ENCODE measurements at places on chromosomes 1 and 21.

- DNase-seq, result no peak
Observed at GRCh38 chr21:16572032-16572431, 842.2 kb downstream of the USP25 start.

GRCh38 chr1:1857096-1857703, 33.7 kb downstream of the GNB1 start:
- no peak for DNase-seq

DNA sequence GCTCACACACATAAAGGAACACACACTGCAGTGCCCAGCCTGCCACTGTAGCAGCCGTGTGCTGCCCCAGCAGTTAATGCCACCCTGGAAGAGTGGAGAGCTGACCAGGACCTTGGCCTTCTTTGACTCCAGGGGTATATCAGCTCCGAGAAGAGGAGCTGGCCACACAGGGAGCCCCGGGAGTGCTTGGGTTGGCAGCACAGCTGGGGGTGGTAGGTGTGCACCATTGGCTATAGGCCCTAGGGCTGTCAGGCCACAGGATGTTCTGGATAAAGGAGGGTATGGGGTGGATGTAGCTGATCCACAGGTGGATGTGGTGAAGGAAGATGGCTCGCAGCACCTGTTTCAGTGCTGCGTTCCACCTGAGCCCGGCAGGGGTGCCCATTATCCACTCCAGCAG, 640.5 kb downstream of the PLPP3 start:
- DNase-seq, result no peak

GRCh38 chr1:36096500-36097432, 8.1 kb downstream of the ADPRS start:
- DNase-seq, result no peak

GRCh38 chr1:232589812-232590743, 39.9 kb downstream of the SIPA1L2 start:
- DNase-seq, result no peak

DNA sequence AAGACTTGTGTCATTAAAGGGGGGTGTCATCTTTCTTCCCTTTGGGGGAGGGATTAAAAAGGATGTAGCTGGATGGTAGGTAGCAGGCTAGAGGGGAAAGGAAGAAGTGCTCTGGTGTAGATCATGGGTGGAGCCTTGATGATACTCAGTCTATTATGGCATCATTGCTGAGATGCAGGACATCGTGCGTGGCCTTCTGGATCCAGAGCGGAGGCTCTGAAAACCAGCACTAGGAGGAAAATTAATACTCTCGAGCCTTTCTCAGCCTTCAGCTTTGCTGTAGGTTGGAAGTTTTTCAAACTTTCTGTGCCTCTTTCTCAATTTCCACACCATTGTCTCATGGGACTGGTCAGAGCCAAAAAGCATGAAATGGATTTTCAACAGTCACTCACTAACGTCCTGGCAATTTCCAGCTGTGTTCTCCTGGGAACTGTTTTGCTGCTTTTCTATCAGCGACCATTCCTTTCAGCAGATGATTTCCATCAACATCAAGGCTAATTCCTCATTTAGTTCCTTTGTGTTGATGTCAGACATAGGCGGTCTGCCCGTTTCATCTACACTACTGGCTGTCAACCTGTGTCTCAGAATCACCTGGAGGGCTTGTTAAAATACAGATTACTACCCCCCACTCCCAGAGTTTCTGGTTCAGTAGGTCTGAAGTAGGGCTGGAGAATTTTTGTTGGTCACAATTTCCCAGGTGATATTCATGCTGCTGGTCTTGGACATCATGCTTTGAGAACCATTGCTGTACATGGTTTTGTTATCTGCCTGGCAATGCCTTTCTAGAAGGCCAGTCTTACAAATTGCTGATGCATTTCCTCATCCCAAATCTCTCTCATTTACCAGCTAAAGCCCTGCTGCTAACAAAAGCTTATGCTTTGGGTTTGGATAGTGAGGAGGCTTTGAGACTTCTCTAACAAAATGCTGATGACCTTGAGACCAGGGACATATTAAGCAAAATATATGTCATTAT, 7.7 kb downstream of the CACNA1E start:
- DNase-seq, result no peak

DNA sequence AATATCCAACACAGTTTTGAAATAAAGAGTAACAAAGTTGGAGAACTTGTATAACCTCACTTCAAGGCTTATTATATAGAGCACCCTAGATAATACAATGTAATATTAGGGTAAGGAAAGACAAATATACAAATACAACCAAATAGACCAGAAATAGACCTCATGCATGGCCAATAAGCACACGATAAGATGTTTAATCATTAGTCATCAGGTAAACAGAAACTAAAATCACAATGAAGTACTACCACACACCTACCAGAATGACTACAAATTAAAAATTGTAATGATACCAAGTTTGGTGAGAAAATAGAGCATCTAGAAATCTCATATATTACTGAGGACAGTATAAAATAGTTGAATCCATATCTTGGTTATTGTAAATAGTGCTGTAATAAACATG, 20.3 kb upstream of the CTTNBP2NL start:
- no peak for DNase-seq

DNA sequence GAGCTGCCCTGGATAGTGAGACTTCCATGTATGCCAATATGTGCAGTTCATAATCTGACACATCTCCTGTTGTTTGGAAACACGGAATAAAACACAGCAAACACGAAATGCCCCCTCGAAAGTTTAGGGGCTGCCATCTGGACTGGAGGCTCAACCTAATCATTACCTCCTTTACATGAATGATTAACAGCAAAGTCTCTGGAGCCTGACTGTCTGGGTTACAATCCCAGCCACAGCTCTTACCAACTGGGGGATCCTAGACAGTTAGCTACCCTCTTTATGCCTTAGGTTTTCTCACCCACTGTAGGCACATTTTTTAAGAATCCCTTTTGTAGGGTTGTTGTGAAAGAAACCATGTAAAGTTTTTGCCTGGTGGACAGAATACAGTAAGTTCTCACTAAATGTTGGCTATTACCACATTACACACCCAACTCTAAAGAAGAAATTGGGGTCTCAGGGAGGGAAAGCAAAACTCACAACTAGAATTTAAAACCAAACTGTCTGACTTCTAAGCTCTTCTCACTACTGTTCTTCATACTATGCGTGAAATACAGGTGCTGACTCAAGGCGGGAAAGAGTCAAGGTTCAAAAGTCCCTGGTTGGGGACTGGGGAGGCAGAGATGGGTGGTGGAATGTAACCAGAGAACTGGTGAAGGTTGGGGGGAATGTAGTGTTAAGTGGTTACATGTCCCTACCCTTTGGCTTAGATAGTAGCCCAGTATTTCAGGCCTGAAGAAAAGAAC, 24.2 kb downstream of the CYP4A22 start:
- no peak for DNase-seq

- DNase-seq, result no peak
Observed at GRCh38 chr1:22919341-22920025, 53.2 kb downstream of the LACTBL1 start.

DNA sequence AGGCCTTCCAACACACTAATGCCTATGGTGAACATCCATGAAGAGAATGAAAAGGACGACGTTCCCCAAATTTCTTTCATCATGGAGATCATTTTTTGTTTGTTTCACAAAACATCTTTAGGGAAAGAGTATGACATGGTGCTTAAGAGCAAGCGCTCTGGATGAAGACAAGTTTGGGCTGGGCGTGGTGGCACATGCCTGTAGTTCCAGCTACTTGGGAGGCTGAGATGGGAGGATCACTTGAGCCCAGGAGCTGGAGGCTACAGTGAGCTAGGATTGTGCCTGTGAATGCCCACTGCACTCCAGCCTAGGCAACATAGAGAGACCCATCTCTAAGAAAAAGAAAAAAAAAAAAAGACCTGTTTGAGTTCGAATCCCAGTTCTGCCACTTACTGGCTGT, 253.1 kb downstream of the PTPRU start:
- no peak for DNase-seq

GRCh38 chr1:48697066-48697707, 79.5 kb downstream of the BEND5 start:
- no peak for DNase-seq

- DNase-seq, result no peak
Observed at GRCh38 chr1:33182401-33182841, 578 bp upstream of the TRIM62 start.

- DNase-seq, result no peak
Observed at GRCh38 chr1:31937300-31938183, 626 bp downstream of the PTP4A2 start.

DNA sequence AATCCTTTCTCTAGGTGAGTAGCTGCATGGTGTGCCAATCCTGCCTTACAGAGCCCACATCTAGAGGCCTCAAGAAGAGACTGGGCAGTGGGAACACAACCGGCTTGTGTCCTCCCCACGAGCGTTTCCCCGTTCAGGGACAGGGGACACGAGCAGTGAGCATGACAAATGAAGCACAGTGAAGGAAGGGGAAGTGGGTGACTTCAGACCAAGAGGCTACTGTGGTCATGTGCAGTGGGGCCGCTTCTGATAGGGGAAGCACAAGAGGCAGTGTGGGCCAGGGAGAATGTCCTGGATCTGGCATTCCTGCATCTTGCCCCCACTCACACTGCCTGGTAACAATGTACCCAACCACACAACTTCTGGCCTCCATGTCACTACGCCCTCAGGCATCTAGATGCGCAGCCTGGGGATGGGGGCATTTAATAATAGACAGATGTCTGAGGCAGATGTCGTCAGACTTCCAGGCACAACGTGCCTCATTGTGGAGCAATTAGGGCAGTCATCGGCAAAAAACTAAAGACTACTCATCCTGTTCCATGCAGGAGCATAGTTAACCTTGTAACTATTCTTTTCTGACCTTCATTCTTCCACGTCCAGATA, 155.6 kb upstream of the NBPF11 start:
- DNase-seq, result no peak

- DNase-seq, result no peak
Observed at GRCh38 chr1:192859808-192860207, 51.0 kb downstream of the RGS2 start.

- no peak for DNase-seq
Observed at GRCh38 chr1:203627851-203628200, 1.2 kb downstream of the ATP2B4 start.

DNA sequence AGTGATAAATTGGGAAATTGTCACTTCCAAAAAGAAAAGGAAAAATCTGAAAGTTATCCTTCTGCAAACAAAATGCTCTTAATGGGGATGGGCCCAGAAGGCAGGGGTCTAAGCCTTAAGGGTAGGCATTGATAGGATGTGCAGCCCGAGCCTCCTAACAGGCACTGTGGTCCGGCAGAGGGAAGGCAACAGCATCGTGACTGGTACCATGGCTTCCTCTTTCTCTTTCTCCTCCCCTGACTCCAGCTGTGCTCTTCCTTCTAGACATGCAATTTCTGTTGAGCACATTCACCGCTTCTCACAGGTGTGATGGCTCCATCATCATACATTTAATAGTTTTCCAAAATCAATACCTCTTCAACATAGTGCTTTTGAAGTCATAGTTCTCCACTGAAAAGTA, 91.5 kb downstream of the SELENOF start:
- no peak for DNase-seq

GRCh38 chr1:208933984-208934525, 649.5 kb upstream of the CAMK1G start:
- DNase-seq, result no peak

DNA sequence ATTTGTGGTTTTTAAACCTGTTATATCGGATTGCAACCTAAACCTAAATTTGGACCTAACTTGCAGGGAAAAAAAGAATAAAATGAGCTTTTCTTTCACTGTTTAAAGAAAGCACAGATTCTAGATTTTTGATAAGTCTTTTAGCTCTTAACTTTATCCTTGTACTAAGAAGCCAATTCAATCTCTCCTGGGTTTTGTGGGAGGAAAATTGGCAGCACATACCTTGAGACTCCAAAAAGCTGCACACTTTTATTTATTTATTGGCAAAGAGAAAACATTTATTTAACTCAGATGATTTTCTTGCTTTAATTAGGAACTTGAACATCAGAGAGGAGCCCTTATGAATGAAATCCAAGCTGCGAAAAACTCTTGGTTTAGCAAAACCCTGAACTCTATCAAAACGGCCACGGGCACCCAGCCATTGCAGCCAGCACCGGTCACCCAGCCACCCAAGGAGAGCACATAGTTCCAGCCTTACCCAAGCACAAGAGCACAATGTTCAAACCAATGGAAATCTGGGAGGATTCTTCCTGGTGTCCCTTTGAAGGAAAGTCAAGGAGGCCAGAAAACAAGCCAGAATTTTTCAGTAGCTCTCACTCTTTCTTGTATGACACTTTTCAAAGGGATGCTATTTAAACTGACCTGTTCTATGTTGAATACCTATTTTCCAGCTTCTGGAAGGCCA, 10.1 kb upstream of the CACYBP start:
- no peak for DNase-seq

Data from HS-5 (cell line).